CD8-positive, alpha-beta T cell (primary cell): ENCODE measurements at places on chromosomes 1 and 21.

GRCh38 chr1:56077206-56077605, 502.2 kb downstream of the PLPP3 start:
- no peak for DNase-seq

- no peak for DNase-seq
Measured at GRCh38 chr1:31381394-31382294, 8.8 kb upstream of the FABP3 start.

DNA sequence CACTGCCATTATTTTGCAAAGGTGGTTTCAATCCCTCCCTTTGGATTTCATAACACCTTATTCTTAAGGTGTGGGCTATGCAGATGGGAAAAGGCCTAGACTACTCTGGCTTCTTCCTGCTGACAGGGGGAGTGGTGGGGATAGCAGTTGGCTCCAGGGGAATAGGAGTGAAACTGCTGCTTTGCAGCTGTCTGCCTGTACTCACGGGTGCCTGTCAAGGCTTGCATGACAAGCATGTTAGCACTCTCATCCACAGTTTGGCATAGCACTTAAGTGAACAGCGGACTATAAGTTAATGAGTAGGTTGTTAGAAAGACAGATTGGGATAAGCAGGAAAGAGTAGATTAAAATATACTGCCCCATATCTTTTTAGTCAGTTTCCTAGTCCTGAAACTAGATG, 287.5 kb upstream of the DAB1 start:
- no peak for DNase-seq

- DNase-seq, result no peak
Measured at GRCh38 chr1:1204425-1204920, 1.9 kb downstream of the TNFRSF18 start.

DNA sequence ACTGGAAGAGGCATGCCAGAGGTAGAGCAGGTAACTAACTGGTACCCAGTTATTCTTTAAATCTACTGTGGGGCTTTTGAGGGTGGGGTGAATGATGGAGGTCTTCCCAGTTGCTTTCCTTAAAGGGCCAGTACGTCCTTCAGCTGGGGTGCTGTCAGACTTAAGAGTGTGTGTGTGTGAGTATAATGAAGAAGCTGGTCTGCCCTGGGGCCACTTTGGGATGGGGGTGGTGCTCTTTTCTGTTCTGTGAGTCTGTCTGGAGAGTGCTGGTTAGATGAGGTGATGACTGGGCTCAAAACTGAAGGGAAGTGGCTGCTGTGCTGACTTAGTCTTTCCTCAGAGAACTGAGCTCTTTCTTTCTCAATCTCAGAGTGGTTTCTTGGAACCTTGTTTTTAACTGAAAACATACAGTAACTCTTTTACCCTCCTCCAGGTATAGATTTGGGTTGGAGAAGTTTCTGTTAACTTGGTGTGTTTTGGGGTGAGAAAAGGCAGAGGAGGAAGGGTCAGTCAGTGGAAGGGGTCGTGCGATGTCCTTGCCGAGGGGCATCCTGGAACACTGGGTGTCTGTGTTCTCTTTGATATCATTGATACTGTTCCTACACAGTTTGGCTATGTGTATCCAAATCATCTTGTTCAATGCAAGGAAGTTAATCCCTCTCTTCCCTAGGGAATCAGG, 746 bp downstream of the MACF1 start:
- DNase-seq, result peak; percentile 35

- DNase-seq, result peak; percentile 31
Measured at GRCh38 chr1:26409191-26409807, 1.3 kb upstream of the LIN28A start.

DNA sequence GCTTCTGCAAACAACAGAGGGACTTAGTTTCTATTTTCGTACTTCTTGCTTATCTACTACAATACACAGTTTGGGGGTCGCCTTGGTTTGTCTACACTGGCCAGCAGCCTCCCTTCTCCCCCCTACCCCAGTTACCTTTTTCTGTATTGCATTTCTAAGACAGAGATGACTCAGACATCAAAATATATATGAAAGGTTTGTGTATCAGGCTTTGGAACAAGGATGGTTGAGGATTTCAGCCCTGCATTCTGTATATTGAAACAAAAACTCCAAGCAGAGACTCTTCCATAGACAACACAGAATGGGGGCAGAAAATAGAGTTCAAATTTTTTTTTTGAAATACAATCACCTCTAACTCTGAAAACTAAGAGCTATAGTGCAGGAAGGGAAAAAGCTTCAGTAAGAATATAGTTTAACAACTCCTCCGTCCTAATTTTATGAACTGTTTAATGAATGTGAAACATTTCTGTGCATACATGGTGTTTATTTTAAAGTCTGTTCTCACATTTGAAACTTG, 1.9 kb downstream of the SAMD13 start:
- no peak for DNase-seq

GRCh38 chr1:237673631-237674030, 217.1 kb downstream of the ZP4 start:
- no peak for DNase-seq

- no peak for DNase-seq
Measured at GRCh38 chr21:43597052-43597451, 62.2 kb downstream of the HSF2BP start.

DNA sequence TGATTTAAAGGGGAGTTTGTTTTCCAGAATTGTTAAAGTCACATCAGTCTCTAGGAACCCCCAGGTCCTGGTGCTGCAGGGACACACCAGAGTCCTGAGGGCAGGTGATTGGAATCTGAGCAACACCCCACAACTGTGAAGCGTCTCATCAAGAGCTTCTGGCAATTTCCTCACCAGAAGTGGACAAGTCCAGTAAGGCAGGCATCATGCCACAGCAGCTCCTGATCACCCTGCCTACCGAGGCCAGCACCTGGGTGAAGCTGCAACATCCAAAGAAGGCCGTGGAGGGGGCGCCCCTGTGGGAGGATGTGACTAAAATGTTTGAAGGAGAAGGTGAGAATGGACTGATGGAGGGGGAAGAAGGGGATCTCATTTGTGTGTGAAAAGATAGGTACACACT, 2.1 kb downstream of the ZFP69 start:
- DNase-seq, result no peak

- no peak for DNase-seq
Measured at GRCh38 chr1:151547119-151547899, 7.2 kb downstream of the TUFT1 start.

DNA sequence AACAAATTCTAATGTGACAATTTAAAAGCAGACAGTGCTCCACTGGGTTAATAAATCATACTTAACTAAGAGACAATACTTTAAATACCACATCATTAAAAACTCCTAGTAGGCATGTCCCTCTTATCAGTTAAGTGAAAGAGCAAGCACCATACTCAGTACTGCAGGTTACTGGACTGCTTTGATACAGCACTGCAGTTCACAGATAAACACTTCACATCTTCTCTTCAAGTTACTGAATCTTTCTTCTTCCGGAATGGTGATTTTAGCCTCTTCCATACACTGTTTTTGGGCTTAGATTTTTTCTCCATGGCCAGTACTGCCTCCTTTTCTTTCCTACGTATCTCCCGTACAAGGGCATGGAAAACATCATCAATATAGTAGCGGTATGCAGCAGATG, 11.0 kb downstream of the RIT1 start:
- no peak for DNase-seq

- DNase-seq, result no peak
Measured at GRCh38 chr1:44170281-44170823, 28.9 kb upstream of the KLF18 start.

DNA sequence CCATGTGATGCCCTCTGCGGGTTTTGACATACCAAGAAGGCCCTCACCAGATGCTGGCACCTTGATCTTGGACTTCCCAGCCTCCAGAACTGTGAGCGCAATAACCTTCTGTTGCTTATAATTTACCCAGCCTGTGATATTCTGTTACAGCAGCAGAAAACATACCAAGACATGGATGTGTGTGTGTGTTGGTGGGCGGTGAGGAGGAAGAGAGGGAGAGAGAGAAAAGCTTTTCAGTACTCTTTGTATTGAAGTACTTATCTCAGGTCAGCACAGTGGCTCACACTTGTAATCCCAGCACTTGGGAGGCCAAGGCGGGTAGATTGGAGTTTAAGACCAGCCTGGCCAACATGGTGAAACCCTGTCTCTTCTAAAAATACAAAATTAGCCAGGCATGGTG, 23.1 kb downstream of the TRAPPC10 start:
- no peak for DNase-seq

GRCh38 chr1:68046423-68046822, 4.0 kb downstream of the DIRAS3 start:
- no peak for DNase-seq

DNA sequence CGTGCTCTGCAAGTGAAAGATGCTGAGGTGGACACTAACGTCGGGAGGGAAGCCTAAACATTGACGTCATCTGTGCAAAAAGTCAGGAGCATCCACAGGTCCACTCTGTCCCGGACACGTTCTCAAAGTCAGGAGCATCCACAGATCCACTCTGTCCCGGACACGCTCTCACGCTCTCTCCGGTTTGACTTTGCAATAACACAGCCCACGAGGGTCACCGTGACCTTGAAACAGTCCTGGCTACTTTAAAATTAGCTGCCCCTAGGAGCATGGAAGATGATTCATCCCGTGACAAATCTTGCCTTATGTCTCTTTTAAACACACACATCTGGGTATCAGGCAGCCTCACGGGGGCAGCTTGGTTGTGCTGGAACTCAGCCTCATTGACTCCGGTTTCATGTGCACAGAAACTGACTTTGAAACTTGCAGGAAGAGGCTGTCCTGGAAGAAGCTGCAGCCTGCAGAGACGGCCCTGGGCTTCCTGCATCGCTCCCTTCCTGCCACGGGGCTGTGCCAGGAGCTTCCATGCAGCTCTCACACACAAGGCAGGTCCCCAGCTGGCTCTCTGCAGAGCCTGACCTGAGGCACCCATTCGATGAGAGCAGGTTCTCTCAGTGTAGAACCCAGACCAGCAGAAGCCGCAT, 18.1 kb upstream of the COL18A1 start:
- no peak for DNase-seq

DNA sequence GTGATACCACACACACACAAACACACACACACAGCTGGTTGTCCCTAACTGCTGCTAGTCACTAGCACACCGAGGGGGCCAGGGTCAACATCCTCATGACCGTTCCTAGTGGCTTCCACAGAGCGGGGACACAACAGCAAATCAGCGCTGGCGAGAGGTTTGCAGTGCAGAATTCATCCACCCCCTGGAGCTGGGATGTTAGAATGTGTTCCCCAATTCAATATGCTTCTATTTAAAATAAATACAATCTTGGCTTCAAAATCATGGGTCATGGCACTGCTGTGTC, 16.2 kb upstream of the C2CD2 start:
- DNase-seq, result no peak

- no peak for DNase-seq
Measured at GRCh38 chr1:247716546-247716945, at the start of gene OR6F1. Gene OR6F1, minus strand, starts transcription at chr1:247716646. Its CDS starts 3,891 bp downstream, at chr1:247712755.
